ENCODE measurements at places on chromosomes 2 and 18.

- no peaks in the 10 kb centered on the region for H3K4me1 ChIP-seq
- no peaks in the 10 kb centered on the region for H3K36me3 ChIP-seq
- H3K27ac ChIP-seq: no peak overlapping the region
- no peak for DNase-seq
Observed at GRCh38 chr2:86650188-86650587, 26.5 kb upstream of the RNF103 start.

GRCh38 chr2:23286031-23286757 is 98.8 kb upstream of the KLHL29 start:
- no peak overlapping the region for H3K27ac ChIP-seq
- no peak overlapping the region for H3K4me3 ChIP-seq
- peaks cover 6% of the 10 kb centered on the region for H3K4me1 ChIP-seq
- no peaks in the 10 kb centered on the region for H3K27me3 ChIP-seq

- no peaks in the 10 kb centered on the region for H3K27me3 ChIP-seq
- DNase-seq: no peak
- H3K4me3 ChIP-seq: no peak overlapping the region
- H3K4me1 ChIP-seq: peaks cover 3% of the 10 kb centered on the region
- no peak overlapping the region for H3K27ac ChIP-seq
Observed at GRCh38 chr2:4903656-4904348, 788.4 kb upstream of the SOX11 start.

- H3K4me3 ChIP-seq: no peak overlapping the region
- H3K27me3 ChIP-seq: no peaks in the 10 kb centered on the region
- H3K27ac ChIP-seq: no peak overlapping the region
- H3K4me1 ChIP-seq: no peaks in the 10 kb centered on the region
- no peaks in the 10 kb centered on the region for H3K36me3 ChIP-seq
Observed at GRCh38 chr2:108701208-108701607, 18.1 kb upstream of the RANBP2 start.

DNA sequence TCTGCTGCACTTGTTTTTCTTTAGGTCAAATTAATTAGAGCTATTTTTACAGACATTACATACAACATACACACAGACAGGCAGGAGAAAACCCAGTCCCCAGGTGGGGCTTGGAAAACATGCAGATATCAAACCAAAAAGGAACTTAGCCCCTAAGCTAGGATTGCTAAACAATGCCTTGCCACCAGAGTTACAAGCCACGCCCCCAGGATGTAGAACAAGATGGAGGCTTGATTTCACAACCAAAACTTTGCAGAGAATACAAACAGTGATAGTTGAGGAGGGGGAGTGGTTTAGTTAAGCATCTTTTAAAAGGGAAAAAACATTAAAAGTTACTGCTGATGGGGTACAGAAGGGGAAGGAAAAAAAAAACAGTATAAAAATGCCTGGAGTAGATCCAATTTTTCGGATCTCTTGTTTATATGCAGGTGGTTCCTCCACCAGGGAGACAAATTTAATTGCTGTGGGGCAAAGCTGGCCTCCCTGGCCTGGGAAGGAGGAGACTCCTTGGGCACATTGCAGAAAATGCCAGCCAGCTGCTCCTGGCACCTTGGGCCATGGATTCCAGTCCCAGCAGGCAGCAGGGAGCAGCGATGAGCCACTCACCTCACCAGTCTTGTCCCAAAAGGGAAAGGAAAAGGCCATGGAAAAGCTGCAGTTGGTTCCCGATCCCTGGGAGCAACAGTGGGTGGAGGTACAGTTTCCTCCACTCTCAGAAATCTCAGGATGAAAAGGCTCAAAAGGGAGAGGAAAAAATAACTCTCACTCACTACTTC is 348.4 kb upstream of the REG3G start:
- H3K27ac ChIP-seq: no peak overlapping the region
- DNase-seq: no peak
- no peaks in the 10 kb centered on the region for H3K27me3 ChIP-seq
- H3K4me1 ChIP-seq: no peaks in the 10 kb centered on the region
- H3K36me3 ChIP-seq: no peaks in the 10 kb centered on the region
- H3K4me3 ChIP-seq: no peak overlapping the region

- H3K36me3 ChIP-seq: no peaks in the 10 kb centered on the region
- no peaks in the 10 kb centered on the region for H3K27me3 ChIP-seq
- no peak overlapping the region for H3K27ac ChIP-seq
- no peak for DNase-seq
- no peak overlapping the region for H3K4me3 ChIP-seq
- H3K4me1 ChIP-seq: no peaks in the 10 kb centered on the region
Observed at GRCh38 chr2:224646242-224646846, 61.2 kb upstream of the CUL3 start.

DNA sequence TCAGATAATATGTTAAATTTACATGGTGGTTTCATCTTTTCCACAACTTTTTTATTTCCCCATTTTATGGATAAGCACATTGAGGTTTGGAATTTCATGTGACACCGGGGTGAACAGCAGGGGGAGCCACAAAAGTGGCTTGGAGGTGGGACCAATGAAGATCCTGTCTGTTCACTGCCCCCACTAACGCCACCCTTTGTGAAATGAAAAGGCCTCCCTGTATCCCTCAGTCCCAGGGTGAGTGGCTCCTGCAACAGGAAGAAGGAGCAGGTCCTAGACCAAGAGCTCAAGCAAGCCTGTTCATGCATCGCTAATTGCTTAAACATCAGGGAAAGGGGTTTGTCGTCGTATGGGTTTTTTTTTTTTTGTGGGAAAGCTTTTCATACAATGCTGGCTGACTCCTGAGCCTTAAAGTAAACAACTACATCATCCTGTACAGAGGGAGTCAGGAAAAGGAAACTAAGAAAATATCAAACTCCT is 267.8 kb upstream of the EPAS1 start:
- H3K4me3 ChIP-seq: no peak overlapping the region
- H3K4me1 ChIP-seq: peaks cover 7% of the 10 kb centered on the region
- H3K27ac ChIP-seq: no peak overlapping the region
- no peaks in the 10 kb centered on the region for H3K27me3 ChIP-seq

DNA sequence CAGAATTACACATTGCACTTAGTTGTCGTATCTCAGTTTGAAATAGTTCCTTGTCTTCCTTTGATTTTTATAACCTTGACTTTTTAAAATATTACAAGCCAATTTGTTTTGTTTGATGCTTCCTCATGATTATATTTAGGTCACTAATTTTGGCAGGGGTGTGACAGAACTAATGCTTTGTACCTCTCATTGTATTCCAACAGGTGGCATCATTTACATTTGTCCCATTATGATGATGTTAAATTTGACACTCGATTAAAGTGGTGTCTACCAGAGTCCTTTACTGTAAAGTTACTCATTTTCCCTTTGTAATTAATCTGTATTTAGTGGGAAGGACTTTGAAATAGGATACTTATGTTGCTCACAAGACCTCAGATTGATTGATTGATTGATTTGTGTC is 21.5 kb upstream of the MFSD2B start:
- H3K27ac ChIP-seq: no peak overlapping the region
- H3K4me3 ChIP-seq: no peak overlapping the region
- no peak for DNase-seq
- H3K27me3 ChIP-seq: no peaks in the 10 kb centered on the region
- no peaks in the 10 kb centered on the region for H3K4me1 ChIP-seq
- H3K36me3 ChIP-seq: no peaks in the 10 kb centered on the region

GRCh38 chr2:122072666-122073065 is 317.2 kb downstream of the TSN start:
- H3K4me1 ChIP-seq: peaks cover 15% of the 10 kb centered on the region
- peak overlapping the region; percentile 24 for H3K27ac ChIP-seq
- H3K36me3 ChIP-seq: no peaks in the 10 kb centered on the region
- peak; percentile 90 for DNase-seq
- no peak overlapping the region for H3K4me3 ChIP-seq
